ENCODE measurements at places on chromosomes 3 and 15. TPM values are rescaled to one million over a fixed set of nuclear protein-coding genes. Genes with fewer than 3 reads are reported as not detected.

Gene TRIM42
- not detected for total RNA-seq

Gene SPESP1
- total RNA-seq = 0.81 TPM

Gene SLC9A9
- 9.7 TPM for total RNA-seq

Gene REC114
- total RNA-seq = not detected

Gene DALRD3
- total RNA-seq = 83.7 TPM

Gene SOX14
- total RNA-seq = not detected

Gene SEMA5B
- total RNA-seq = 0.27 TPM

Gene FHIT
- total RNA-seq = 4.8 TPM

Gene RHCG
- not detected for total RNA-seq

Gene TM6SF1
- 2.4 TPM for total RNA-seq

Gene PRSS50
- under 0.01 TPM for total RNA-seq

Gene GOLGA6D
- total RNA-seq = under 0.01 TPM

Gene IQCF5
- 0.27 TPM for total RNA-seq

Gene CKMT1A
- total RNA-seq = not detected

Gene TCTA
- 27.7 TPM for total RNA-seq

Gene NR2E3
- total RNA-seq = not detected

Gene SPINK8
- not detected for total RNA-seq

Gene AADACL2
- not detected for total RNA-seq

Gene ZNF80
- not detected for total RNA-seq

Gene UACA
- 3.0 TPM for total RNA-seq
